ENCODE measurements at places on chromosomes 4 and X.

GRCh38 chr4:15005474-15006115, 3.3 kb downstream of the CPEB2 start:
- no peak for DNase-seq

DNA sequence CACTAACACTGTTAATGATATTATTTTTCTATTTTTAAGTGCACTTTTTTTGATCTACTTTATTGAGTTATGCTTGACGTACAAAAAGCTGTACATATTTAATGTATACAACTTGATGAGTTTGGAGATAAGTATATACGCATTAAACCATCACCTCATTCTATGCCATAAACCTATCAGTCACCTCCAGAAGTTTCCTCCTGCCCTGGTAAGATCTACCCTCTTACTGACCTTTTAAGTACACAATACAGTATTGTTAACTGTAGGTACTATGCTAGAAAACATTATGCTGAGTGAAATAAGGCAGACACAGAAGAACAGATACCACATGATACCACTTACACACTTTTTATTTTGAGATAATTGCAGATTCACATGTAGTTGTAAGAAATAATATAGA, 36.9 kb downstream of the INTS6L start:
- no peak for DNase-seq

DNA sequence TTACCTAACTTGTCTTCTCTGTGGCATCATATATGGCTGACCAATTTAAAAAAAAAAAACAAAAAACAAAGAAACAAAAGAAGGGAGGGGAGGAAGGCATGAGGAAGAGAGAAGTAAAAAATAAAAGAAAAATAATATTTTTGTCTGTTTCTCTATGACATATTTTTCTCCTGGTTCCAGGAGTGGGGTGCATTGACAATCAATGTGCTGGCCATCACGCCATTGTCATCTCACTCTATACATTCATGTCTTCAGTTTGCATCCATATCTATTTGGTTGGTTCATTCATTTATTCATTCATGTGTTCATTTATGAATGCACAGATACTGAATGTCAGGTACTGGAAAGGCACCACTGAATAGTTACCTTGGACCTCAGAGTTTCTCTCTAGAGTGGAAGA, 183.4 kb downstream of the DCHS2 start:
- no peak for DNase-seq

- DNase-seq: no peak
Measured at GRCh38 chr4:13509442-13509841, 25.3 kb upstream of the RAB28 start.

- no peak for DNase-seq
Measured at GRCh38 chrX:6163721-6164120, 64.9 kb downstream of the NLGN4X start.

DNA sequence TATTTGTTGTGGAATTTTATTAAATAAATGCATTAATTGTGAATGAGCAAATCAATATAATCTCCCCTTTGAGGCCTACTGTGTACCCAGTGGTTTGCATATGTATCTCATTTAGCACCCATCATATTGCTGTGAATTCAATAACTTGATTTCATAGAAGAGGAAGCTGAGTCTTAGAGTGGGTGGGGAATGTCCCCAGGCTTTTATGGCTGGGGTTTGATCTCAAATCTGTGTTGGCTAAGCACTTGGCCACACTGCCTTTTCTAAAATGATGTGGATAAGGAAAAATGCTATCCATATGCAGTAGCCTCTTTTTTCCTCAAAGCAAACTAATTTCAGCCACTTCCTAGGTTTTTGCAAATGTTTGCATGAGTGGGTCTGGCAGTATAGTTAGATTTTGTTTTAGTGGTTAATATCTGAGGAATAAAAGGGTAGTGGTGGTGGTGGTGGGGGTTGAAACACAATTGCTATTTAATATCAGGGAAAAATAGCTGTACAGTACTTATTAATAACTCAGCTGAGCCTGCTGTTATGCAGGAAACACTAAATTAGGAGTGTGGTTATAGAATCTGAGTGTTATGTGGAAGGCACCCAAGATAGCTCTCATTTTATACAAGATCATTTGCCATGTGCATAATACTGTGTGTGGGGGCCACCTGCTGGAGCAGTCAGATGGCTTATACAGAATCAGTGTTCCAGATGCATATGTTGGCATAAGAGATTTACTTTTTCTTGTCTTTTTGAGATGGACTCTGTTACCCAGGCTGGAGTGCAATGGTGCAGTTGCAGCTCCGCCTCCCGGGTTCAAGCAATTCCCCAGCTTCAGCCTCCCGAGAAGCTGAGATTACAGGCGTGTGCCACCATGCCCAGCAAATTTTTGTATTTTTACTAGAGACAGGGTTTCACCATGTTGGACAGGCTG, 108.0 kb downstream of the TMEM131L start:
- DNase-seq: peak; percentile 69
